Activated T-cell treated with anti-CD3 and anti-CD28 coated beads for 48 hours (primary cell): ENCODE measurements at places on chromosomes 4 and X.

DNA sequence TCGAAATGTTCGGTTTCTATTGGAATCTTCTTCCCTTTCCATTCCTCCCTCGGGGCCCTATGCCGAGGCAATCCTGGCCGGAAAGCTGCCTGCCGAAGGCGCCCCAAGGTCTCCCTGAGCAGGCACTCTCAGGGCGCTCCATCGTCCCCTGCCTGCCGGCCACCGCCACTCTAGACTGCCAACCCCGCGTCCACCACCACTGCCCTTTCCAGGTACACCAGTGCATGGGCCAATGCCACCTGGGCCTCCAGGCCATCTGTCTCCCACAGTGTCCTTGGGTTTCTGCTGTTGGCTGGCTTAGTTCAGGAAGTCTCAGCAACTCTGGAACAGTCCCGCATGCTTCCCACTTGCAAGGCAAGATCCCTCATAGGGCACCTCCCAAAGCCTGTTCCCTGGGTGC is 14.6 kb downstream of the CTAG1A start:
- DNase-seq: no peak

DNA sequence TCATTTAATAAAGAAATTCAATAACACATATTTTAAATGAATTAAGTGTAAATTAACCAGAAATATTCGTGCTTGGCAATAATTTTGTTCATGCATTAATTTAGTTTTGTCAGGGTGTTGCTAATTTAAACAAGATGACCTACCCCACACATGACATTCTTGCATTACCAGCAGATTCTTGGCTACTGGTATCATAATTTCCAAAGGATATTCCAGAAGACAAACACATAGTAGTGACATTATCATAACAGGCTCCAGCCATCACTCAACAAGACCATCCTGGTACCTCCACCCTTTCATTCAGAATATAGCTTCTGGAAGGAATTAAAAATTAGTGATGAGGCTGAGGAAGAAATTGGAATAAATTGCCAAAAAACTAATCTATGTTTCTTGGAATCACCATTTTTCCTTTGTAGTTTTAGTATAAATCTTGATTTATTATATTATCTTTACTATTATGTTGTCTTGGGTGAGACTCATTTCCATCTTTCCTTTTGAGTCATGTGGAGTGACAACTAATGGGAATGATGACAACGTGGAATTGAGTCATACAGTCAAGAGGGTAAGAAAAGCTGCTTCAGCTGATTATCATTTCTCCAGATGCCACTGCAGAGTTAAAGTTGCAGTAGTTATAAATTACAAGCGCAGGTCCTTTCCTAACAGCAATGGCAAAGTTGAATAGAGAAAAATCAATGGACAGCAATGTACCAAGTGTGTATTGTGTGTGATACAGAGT is 30.9 kb upstream of the HHIP start:
- no peak for DNase-seq

- DNase-seq: no peak
These were observed 5.1 kb downstream of the PSAPL1 start for GRCh38 chr4:7429601-7430078.

GRCh38 chrX:33149580-33149979 is 61.8 kb downstream of the DMD start:
- DNase-seq: no peak

- DNase-seq: no peak
These were observed 26.6 kb downstream of the MAML3 start for GRCh38 chr4:140127422-140127821.
